ENCODE measurements at places on chromosomes 7 and 10. TPM values are rescaled to one million over a fixed set of nuclear protein-coding genes. Genes with fewer than 3 reads are reported as not detected.

Gene LRRD1
- total RNA-seq, result not detected

Gene OPALIN
- total RNA-seq, result not detected

Gene TYSND1
- total RNA-seq, result 4.6 TPM

Gene CYP26C1
- total RNA-seq, result not detected

Gene ODAD2
- total RNA-seq, result 20.1 TPM

Gene TCAF2
- 1.9 TPM for total RNA-seq

Gene ZNF425
- total RNA-seq, result 2.9 TPM

Gene SLC26A5
- total RNA-seq, result not detected

Gene ADARB2
- not detected for total RNA-seq

Gene NPSR1
- total RNA-seq, result not detected

Gene HTR5A
- not detected for total RNA-seq

Gene CYP3A4
- total RNA-seq, result not detected

Gene GNAT3
- not detected for total RNA-seq

Gene GIMAP6
- not detected for total RNA-seq

Gene MDH2
- total RNA-seq, result 249 TPM

Gene PNLIP
- total RNA-seq, result not detected

Gene MIOS
- total RNA-seq, result 40.3 TPM

Gene VIPR2
- not detected for total RNA-seq

Gene SORBS1
- 0.26 TPM for total RNA-seq

Gene NOS3
- 1.9 TPM for total RNA-seq

Gene ITGB8
- total RNA-seq, result 0.03 TPM

Gene CXCL12
- 133 TPM for total RNA-seq

Gene PAX4
- not detected for total RNA-seq

Gene TAS2R38
- not detected for total RNA-seq

Gene PYROXD2
- total RNA-seq, result 9.4 TPM

Gene HECW1
- 4.7 TPM for total RNA-seq

Gene UCMA
- not detected for total RNA-seq

Gene DTX2
- total RNA-seq, result 11.6 TPM

Gene LDB3
- total RNA-seq, result 1.3 TPM

Gene PRF1
- total RNA-seq, result not detected

Gene C10orf62
- total RNA-seq, result not detected

Gene SAP25
- total RNA-seq, result 0.40 TPM

Gene PLXNA4
- total RNA-seq, result 0.18 TPM

Gene FBXL13
- 1.3 TPM for total RNA-seq

Gene ZNF511
- 40.6 TPM for total RNA-seq

Gene TRPV6
- not detected for total RNA-seq

Gene CPA2
- total RNA-seq, result not detected

Gene HOXA9
- total RNA-seq, result 25.1 TPM

Gene LRGUK
- 0.07 TPM for total RNA-seq

Gene ZNF467
- total RNA-seq, result 1.7 TPM

Gene TAS2R3
- not detected for total RNA-seq

Gene POLD2
- 185 TPM for total RNA-seq

Gene NEUROD6
- total RNA-seq, result not detected

All from HFFc6 (cell line).